Hematopoietic multipotent progenitor cell treated with erythropoietin and hydrocortisone succinate and interleukin-3 and kit ligand, for 8 days (in vitro differentiated cells): ENCODE measurements at places on chromosomes 4 and X.

DNA sequence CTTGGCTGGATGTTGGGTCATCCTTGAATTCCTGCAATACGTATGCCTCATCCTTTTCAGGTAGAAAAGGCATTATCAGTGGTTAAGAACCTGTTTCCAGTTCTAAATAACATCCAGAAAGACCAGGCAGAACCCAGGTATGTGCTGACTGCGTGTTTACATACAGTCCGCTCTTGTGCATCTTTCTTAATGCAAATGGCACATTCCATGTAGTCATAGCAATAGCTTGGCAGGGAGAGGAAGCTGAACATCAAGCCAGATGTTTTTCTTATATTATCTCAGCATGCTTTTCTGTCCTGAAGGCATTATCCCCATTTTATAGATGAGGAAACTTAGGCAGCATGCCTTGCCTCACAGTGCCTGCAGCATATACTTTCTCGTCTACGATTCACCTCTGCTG is 2.1 kb downstream of the DCLK2 start:
- DNase-seq: no peak

DNA sequence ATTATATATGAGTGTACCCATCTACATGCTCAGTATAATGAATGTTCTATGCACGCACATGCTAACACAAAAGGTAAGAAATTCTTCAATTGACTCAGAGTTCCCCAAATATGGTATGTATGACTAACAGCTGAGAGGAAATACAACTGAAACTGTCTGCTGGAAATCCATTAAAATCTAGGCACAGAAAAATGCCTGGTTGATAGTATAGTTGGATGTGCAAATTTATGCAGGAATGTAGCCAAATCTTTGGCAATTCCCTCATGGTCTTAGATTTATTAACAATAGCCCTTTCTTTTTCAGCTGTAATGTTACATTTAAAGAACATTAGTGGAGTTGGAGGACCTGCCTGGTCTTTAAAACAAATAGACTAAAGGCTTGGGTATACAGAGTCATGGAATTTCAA is 5.5 kb downstream of the CAMK2D start:
- no peak for DNase-seq

- no peak for DNase-seq
Observed at GRCh38 chr4:8152865-8153257, 5.8 kb downstream of the ABLIM2 start.

GRCh38 chr4:53531585-53532224 is 59.6 kb downstream of the LNX1 start:
- DNase-seq: no peak

GRCh38 chrX:124343016-124343415 is 3.3 kb upstream of the SH2D1A start:
- DNase-seq: no peak

GRCh38 chr4:8221985-8222384 is 22.9 kb downstream of the SH3TC1 start:
- DNase-seq: no peak

DNA sequence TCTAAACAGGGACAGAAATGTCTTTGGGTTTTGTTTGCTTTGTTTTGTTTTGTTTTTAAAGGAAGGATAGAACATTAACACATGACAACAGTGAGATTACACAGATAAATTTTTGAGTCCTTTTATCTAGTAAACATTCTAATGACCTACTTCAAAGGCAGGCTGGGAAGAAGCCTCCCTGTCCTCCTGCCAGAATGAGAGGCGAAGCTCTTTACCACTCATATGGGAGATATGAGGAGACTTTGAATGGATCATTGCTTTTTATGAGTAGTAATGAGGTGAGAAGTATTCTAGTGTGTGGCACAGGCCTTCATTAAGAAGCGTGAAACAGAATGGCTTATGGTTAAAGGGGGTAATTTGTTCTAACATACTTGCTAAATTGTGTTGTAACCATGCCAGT is 172.0 kb downstream of the FBXO8 start:
- no peak for DNase-seq

DNA sequence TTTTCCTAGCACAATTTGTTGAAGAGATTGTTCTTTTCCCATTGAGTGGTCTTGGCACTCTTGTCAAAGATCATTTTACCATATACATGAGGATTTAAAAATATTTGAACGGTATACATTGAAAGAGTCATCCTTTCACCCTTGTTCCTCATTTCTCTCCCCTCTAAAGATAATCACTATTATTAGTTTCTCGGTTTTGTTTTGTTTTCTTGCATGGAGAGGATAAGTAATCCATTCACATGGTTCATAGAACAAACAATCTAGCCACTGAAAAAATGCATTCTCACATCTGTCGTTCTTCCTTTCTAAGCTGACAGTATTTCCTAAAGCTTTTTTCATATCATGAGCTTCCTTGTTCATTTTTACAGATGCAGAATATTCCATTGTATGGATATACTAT is 39.2 kb upstream of the MSMO1 start:
- DNase-seq: no peak

DNA sequence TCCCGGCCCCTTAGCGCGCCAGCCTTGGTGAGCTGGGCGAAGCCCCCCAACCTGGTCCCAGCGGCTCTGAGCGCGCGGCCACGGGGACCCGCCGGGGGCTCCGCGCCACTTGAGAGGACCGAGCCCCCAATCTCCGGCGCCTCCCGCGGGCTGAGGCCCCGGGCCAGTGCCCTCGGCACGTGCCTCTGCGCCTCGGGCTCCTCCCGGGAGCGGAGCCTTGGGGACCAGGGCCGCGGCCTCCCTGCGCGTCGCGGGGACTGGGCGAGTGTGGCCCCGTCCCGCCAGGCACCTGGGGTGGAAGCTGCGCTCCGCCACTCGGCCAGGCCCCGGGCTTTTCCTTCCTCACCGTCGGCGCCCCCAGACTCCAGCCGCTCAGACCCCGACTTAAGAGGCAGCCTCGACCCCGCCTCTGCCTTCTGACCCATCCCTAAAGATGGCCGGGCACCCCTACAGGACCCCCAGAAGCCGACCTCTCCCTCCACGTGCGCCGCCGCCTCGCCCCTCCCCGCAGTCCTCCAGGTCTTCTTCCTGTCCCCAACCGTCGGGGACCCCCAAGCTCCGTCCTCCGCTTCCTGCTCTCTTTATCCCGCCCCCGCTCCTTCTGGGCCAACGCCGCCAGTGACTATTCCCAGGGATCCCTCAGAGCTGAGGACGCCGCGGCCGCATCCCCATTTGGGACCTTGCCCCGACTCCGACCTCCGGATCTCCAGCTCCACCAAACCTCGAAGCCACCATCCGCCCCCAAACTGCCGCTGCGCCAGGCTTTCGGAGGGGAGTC is 752 bp downstream of the ERAS start:
- DNase-seq: no peak

GRCh38 chr4:114052227-114052626 is 72.8 kb upstream of the ARSJ start:
- DNase-seq: no peak

DNA sequence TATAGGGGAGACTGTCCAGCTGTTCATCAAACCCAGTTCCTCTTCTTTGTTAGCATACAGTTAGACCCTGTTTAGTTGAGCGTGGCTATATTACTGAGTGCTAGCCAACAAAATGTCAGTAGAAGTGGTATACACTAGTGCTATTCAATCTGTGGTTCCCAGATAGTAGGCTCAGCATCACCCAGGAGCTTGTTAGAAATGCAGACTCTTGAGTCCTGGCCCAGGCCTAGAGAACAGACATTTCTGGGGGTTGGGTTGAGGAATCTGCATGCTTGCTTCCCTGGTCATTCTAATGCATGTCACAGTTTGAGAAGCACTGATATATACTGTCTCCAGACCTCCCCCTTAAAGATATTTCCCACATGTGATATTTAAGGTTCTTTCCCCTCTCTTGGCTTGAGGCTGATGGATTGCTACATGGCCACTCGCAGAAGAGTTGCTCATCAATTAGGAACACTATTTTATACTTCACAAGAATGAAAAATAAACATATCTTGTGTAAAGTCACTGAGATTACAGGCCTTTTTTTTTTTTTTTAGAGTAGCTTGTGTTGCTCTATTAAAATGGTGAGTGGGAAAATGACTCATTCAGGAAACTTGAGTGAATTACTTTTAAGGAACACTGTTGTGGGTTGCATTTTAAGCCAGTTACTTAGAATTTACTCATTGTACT is 289.0 kb downstream of the STIM2 start:
- no peak for DNase-seq

DNA sequence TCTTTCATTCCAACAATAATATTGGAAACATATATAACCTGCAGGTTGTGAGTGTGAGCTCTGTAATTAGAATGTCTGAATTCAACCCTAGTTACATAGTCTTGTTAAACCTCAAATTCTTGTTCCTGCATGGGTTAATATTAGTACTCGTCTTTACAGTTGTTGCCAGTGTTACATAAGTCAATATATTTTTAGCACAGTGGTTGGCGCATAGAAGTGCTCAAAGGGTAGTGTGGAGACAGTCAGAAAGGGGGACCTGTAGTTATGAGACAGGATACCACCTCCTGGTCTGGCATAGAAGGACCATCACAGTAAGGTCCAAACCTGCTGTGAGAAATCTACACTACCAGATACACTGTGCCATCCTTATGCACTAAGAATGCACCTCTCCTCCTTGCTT is 1045.9 kb upstream of the SLIT2 start:
- DNase-seq: no peak

DNA sequence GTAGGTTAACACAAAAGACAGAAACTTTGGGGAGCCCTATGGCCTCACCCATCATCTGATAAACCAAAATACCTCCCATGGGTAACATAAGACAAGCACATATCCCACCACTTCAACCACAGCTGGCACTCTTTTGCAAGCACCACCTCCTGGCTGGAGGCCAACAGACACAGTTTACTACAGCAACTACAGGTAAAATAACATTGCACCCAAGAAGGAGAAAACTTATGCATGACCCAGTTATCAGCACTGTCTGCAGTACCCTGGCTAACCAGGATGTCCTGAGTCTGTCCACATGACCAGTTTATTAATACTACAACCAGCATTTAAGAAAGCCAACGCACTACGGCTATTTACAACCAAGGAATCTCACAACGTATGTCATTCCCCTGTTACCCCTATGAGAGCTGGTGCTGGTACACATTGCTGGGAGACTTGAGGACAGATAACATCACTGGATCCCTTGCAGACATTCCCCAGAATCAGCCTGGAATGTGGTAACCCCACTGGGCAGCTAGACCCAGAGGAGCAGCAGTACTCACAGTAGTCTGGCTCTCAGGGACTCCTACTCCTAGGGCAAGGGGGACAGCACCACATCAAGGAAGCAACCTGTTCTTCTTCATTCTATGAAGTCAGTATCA is 32.0 kb downstream of the ELF2 start:
- peak; percentile 43 for DNase-seq

DNA sequence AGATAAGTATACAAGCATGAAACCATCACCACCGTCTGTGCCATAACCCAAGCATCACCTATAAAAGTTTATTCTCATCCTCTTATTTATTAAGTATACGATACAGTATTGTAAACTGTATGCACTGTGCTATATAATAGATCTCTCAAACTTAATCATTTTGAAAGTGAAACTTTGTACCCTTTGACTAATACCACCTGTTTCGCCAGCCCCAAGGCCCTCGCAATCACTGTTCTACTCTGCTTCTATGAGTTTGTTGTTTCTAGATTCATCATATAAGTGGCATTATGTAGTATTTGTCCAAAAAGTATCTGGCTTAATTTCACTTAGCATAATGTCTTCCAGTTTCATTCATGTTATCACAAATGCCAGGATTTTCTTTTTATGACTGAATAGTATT is 72.1 kb upstream of the DOCK11 start:
- no peak for DNase-seq

DNA sequence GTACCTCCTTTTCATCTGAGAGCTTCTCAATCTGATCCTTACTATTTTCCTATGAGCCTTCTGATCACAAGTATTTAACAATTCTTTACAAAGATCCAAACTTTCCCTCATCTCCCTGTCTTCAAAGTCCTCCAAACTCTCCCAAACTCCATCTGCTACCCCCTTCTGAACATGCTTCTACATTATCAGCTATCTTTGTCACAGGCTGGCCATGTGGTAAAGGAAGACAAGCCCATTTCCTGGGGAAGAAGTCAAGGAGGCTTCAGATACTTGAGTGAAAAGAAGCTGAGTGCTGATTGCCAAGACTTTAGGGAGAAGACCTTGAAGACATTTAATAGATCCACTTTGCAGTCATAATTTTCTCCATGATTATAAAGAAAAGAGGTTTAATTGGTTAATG is 231.4 kb downstream of the CWH43 start:
- DNase-seq: peak; percentile 31

DNA sequence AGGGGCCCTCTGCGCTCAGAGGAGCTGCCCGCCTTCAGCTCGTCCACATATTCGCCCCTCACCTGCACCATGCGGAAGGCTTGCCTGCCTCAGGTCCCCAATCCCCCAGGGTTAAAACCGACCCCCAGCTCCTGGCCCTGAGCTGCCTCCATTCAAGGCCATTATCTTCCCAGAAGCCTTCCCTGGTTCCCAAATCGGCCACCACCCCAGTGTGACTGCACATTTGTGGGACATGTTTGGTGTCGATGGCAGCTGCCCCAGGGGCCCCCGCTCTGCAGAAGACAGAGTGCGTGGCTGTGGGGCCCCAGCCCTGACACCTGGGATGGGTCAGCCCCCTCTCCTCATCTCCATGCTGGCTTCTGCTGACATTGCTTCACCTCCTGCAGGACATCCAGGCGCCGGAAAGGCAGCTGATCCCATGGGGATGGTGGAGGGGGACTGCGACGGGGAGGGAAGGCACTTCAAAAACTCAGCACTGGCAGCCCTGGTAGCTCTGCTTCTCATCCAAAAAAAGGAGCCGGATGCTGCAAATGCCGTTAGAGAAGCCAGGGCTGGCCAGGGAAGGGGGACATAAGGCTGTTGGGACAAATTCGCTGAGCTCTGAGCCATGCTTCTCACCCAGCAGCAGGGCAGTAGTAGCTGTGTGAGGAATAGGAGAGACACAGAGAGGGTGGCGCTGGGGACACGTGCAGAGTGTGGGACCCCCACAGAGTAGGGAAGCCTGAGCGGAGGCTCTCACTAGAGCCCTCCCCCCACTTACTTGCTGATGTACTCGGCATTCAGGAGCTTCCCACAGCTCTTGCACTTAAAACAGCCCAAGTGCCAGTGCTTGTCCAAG is 78.5 kb downstream of the ABLIM2 start:
- no peak for DNase-seq

GRCh38 chr4:120821029-120821428 is 101.5 kb downstream of the PRDM5 start:
- no peak for DNase-seq

DNA sequence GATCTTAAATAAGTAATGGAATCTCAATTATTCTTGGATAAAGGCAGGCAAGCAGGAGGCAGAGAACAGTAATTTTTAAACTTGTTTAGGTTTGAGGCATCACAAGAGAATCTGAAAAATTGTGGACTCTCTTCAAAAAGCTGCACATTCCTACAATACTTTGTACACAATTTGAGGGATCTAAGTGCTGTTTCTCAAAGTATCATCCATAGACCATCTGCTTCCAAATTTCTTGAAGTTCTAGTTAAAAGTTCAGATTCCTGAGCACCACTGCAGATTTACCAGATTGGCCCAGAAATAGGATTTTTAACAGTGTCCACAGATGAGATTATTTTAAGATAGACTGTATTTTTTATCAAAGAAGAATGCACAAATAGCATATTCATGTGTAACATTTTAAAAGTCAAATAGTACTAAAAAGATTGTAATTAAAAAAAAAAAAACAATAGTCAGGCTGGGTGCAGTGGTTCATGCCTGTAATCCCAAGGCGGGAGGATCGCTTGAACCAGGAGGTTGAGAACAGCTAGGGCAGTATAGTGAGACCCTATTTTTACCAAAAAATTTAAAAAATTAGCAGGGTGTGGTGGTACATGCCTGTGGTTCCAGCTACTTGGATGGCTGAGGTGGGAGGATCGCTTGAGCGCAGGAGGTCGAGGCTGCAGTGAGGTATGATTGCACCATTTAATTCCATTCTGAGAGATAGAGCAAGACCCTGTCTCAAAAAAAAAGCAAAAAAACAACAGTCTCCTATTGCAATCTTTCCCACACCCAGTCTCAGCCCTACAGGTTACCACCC is 14.2 kb upstream of the FNIP2 start:
- DNase-seq: no peak
